Small intestine (tissue), 16 donors: ENCODE measurements at places on chromosomes 2 and 18.

DNA sequence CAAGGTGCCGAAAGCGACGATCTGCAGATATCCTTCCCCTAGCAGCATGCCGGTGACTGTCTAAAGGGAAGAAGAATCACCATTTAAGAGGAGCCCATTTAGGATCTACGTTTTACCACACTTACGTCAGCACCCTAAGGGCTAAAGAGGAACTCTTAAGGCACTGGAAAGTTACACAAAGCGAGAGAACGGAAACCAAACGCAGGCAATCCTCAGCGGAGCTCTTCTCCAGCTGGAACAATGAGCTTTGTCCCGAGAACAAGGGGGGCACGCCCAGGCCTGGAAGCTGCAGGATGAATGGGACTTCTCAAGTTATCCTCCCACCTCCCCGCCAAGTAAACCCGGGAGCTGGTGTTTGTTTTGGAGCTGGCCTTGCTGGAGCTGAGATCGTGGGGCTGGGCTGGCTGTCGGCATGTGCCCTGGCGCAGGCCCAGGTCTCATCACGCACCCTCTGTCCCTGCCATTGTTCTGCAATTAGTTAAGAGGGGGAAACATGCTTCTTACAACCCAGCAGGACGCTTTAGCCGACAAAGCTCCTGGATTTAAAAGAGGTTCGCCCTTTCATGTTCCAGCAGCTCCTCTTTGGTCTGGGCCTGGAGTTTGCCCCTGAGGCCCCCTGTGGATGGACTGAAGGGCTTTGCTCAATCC lies 36.4 kb downstream of the PXDN start:
- peak; percentile 35 for DNase-seq

- no peak for DNase-seq
Observed at GRCh38 chr18:23572012-23572411, 14.3 kb downstream of the NPC1 start.

GRCh38 chr2:186687807-186688211 lies 6.1 kb upstream of the FAM171B start:
- DNase-seq, result no peak

DNA sequence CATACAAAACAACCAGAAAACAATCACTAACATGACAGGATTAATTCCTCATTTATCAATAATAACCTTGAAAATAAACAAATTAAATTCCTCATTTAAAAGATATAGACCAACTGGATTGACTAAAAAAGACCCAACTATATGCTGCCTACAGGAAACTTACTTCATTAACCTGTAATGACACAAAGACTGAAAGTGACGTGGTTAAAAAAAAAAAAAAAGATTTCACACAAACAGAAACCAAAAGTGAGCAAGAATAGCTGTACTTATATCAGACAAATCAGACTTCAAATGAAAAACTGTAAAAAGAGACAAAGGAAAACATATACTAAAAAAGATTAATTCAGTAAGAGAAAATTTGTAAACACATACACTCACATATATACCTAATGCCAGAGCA lies 201.2 kb downstream of the CCDC178 start:
- no peak for DNase-seq

GRCh38 chr2:238426568-238427434 lies at the start of gene ASB1:
Gene ASB1, plus strand, starts transcription at chr2:238426927. Its CDS starts 144 bp downstream, at chr2:238427071.
- peak; percentile 74 for DNase-seq

- DNase-seq, result no peak
Observed at GRCh38 chr2:80703532-80703931, 399.0 kb upstream of the LRRTM1 start.

- no peak for DNase-seq
Observed at GRCh38 chr2:110860630-110861029, 128.3 kb downstream of the ACOXL start.

GRCh38 chr2:27715318-27716210 lies 51.9 kb downstream of the SLC4A1AP start:
- no peak for DNase-seq

GRCh38 chr2:217905896-217906295 lies 96.9 kb downstream of the TNS1 start:
- no peak for DNase-seq

DNA sequence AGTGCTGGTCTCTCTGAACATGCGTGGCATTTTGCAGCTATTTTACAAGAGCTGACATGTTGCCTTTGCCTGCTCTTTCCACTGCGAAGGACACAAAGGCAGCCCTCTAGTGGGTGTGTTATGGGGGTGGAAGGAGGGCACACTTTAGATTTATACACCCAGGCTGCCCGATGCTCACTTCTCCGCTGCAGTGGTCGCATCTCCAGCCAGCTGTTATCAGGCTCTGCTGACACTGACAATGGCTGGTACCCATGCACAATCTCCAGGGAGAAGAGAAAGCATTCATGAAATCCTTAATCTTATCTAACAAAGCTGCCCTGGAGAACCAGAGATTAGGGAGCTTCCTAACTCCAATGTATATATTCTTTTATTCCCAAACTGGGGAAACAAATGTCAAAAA lies 113.5 kb downstream of the EPHA4 start:
- no peak for DNase-seq

DNA sequence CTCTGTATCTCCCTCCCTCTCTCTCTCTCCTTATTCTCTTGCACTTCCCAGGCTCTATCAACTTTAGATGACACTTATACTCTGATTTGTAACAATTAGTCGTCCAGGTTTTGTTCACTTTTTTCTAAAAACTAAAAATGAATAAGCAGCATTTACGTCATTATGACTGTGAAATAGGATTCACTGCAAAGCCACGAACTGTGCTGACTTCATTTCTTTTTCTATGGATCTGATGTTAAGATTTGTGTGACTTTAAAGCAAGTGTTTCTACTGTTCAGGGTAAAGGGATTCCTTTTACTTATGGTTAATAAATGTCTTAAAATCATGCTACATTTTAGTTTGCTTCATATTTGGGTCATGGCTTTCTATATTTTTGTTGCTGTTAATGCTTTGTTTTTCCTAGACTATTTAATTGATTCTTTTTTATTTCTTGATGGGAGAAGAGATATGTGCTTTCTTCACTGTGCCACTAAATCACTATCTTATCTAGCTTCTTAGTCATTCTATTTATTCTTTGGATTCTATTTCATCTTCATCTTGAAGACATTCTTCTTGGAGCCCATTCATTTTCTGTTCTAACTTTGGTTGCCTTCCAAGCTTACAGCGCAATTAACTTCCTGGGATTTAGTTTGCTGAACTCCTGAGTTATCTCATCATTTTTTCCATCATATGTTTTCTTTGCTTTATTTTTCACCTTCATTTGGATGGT lies 480.4 kb upstream of the TRIB2 start:
- DNase-seq, result no peak

DNA sequence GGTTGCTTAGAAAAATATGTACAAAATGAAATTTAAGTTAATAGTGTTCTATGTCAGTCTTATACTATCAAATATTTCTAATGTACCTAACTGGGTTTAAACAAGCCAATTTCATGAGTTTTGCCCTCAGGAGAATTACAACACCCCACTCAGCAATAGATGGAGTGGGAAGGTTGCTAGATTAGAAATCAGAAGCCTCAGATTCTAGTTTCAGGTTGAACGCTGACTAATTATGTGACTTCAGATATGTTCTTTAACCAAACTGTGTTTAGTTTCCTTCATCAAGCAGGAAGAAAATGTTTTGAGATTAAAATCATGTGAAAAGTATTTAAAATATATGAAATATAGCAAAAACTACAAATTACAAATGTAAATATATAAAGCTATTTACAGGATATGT lies 133.8 kb upstream of the KCNH7 start:
- DNase-seq, result no peak

DNA sequence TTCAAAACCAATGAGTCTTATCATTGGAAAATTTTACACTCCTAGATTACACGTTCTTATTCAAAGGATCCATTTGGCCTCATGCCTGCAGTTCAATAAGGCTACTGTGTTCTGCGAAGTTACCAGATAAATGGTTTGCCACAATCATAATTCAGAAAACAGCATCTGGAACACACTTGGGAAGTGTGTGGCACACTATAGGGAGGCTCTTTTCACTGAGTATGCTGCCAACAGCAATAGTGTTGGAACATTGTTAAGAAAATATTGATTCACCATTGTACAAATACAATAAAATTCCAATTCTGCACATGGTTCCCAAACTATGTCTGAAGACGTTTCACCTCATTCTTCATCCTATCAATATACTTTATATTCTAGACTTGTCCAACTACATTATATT lies 141.4 kb upstream of the DOK6 start:
- no peak for DNase-seq

DNA sequence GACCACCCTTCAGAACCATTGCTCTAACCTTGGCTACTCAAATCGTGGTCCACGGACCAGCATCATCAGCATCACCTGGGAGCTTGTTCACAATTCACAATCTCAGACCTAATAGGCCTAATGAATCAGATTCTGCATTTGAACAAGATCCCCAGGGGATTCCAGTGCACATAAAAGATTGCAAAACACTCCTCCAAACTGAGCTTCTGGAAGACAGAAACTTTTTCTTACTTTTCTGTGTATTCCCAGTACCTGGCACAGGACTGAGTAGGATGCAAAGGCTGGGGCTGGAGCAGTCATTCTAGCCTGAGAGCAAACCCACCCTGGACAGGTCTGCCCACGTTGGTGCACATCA lies 115.1 kb upstream of the COPS8 start:
- no peak for DNase-seq

DNA sequence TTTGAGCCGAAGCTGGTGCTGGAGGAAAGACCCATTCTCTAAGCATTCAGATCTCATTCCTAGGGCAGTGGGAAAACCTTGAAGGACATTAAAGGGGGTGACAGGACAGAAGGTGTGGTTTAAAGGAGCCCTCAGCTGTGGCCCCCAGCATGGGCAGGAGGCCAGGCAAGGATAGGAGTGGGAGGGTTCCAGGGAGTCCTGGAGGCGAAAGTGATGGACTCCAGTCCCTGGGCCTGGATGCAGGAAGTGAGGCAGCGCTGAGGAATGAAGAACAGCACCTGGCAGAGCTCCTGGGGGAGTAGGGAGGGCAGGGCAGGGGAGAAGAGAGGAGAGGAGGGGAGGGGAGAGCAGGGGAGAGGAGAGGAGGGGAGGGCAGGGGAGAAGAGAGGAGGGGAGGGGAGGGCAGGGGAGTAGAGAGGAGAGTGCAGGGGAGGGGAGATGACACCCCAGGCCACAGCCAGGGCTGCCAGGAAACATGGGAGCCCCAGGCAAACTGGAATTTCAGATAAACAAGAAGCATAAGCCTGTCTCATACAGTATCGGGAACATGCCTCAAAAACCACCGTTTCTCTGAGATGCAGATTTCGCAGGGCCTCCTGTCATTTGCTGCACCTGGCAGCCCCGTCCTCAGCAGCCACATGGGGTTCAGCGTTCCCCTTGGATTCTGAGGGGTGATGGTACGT lies 5.7 kb downstream of the RAMP1 start:
- DNase-seq, result peak; percentile 58

GRCh38 chr18:47593744-47594472 lies 336.6 kb downstream of the SMAD2 start:
- DNase-seq, result no peak

GRCh38 chr2:47483191-47483590 lies 80.2 kb downstream of the MSH2 start:
- DNase-seq, result no peak

- DNase-seq, result peak; percentile 24
Observed at GRCh38 chr2:23944527-23944926, 4.3 kb downstream of the UBXN2A start.

GRCh38 chr18:9617006-9617542 lies 2.7 kb upstream of the PPP4R1 start:
- no peak for DNase-seq

- peak; percentile 85 for DNase-seq
Observed at GRCh38 chr18:45839414-45840395, 14.2 kb downstream of the SIGLEC15 start.

GRCh38 chr2:205640716-205641115 lies 41.6 kb upstream of the NRP2 start:
- DNase-seq, result no peak

GRCh38 chr2:198452327-198452726 lies 647.9 kb downstream of the PLCL1 start:
- DNase-seq, result no peak

DNA sequence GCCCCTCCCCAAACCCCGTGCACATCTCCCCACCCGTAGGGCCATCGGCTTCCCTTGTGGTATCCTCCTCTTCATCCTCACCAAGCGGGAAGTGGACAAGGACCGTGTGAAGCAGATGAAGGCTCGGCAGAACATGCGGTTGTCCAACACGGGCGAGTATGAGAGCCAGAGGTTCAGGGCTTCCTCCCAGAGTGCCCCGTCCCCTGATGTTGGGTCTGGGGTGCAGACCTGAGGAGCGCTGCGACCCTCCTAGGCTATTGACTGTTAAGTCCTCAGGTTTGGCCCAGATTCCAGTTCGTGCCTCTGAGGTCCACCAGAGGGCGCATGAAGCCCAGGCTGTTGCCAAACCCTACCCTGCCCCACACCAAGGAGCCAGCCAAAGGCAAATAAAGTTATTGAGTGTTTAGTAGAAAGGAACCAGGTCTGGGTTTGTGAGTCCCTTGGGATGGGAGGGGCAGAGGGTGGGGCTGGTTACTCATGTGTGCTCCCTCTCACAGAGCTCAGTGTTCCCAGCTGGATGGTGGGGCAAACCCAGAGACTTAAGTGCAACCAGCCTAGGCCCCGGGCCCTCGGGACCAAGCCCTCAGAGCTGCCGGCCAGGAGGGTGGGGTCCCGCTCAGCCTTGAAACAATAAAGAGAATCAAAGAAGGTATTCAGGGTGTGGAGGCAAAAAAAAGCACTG lies 2.4 kb downstream of the PNKD start:
- peak; percentile 98 for DNase-seq

DNA sequence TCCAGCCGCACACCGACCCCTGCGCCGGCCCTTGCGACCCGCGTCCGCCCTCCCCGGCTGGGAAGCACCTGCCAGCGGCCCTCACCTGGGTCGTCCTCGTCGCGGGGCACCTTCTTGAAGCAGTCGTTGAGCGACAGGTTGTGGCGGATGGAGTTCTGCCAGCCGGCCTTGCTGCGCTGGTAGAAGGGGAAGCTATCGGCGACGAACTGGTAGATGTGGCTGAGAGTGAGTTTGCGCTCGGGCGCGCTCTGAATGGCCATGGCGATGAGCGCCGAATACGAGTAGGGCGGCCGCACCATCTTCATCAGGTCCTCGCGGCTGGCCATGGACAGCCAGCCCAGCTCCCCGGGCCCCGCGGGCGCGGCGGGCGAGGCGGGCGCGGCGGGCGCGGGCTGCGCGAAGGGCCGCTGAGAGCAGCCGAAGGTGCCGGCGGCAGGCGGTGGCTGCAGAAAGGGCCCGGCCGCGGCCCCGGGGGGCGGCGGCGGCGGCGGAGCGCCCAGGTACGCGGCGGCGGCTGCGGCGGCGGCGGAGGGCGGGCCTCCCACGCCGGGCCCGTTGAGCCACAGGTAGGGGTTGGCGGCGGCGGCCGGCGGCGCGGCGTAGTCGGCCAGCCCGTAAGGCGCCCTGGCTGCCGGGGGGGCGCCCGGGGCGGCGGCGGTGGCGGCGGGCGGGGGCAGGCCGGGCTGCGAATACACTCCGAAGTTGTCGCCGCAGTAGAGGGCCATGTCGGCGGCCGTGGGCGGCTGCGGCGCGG lies 505 bp downstream of the FOXI3 start:
- peak; percentile 47 for DNase-seq

- DNase-seq, result no peak
Observed at GRCh38 chr2:15243762-15244161, 317.4 kb downstream of the NBAS start.
